ENCODE measurements at places on chromosomes 1 and 21.
A peak's percentile ranks its signal among the peaks of the same experiment; 100 is the strongest.

GRCh38 chr1:40684669-40685068 is 6.8 kb upstream of the NFYC start:
- DNase-seq = no peak

GRCh38 chr1:53626616-53627015 is 112.3 kb downstream of the GLIS1 start:
- no peak for DNase-seq

DNA sequence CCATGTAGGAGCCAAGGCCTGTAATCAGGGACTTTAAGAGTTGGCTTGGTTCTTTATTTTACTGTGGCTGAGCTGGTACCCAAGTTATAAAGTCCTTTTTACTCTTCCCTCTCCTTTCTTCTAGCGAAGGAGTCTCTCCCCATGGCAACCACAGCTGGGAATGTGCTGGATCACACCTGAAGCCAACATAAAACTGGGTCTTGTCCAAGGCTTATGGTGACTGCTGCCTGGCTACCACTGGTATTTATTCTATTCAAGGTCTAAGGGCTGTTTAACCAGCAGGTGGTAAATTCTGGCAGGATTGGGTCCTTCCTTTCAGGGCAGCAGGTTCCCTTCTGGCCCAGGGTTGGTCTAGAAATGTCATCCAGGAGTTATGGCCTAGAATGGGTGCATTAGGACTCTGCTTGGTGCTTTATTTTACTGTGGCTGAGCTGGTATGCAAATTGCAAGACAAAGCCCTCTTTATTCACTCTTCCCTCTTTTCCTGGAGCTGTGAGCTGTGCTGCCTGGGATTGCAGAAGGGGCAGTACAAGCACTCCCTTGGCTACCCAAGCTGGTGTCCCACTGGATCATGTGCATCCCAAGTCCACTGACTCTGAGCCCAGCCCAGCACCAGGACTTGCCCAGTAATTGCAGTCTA is 26.6 kb downstream of the SLC22A15 start:
- no peak for DNase-seq

GRCh38 chr1:85587841-85588240 is 7.3 kb downstream of the CCN1 start:
- DNase-seq = no peak

DNA sequence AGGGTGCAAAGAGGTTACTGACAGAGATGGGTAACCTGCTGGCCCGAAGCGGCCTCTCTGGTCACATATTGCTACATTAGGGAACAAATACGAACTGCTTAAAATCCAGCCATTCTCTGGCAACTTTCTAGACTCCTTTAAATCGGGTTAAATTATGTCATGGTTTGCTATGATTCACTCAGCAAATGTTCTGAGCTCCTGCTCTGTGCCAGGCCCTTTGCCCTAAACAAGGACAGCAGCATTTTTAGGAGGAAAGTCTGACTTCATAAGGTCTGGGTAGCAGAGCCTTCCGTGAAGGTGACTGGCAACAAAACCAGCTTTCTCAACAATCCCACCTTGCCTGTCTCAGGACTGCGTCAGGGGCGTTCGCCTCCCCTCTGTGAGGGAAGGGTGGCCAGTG is 15.4 kb downstream of the ZP4 start:
- DNase-seq = no peak

DNA sequence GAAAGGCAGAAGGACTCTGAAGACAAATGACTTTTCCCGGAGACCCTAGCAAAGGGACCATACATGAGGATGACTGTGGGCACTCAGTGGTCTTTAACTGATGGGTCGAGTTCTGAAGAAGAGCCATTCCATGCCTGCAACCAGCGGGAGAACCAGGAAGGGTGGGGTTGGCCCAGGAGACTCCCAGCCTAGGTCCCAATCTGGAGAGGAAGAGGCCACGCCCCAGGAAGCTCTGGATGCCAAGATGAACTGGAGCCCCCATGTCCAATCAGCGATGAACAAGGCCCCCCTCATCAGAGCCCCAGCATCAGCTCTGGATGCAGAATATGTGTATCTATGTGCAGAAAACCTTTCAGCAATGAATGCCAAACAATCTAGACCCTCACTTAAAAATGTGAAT is 3.6 kb downstream of the KRTAP10-10 start:
- no peak for DNase-seq

- DNase-seq = no peak
These were observed 130.1 kb downstream of the TGFB2 start for GRCh38 chr1:218475275-218475674.

- DNase-seq = no peak
These were observed 69.3 kb downstream of the FOXD2 start for GRCh38 chr1:47507144-47507543.

- no peak for DNase-seq
These were observed 850 bp downstream of the PANK4 start for GRCh38 chr1:2525572-2525919.

DNA sequence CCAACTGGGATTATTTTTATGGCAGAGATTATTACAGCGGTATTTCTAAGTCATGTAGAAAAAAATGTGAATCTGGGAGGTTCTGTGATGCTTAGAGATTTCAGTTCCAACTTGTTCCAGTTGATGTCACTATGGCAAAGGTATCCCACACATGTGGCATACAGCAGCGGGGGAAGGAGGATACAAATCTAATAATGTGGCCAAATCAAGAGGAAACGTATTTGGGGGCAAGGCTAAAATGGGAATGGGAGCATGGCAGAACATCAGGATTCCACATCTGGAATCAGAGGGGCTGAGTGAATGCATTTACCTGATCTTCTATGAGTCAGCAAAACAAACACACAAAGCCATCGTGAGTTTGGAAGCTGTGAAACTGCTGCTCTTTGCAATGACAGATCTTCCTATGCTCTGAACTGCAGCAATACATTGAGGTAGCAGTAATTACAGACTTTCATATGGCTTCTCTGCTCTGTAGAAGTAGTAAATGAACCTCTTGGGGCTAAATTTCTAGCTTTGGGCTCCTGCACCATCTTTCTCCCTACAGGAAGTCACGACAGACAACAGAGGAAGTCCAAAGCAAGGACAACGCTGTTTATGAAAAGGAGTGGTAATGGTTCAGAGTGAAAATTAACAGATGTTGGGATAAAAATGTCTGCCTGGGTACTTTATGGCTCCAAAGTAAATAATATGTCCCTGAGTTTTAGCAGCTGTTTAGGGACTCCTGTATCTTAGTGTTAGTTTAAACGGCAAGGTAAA is 55.5 kb downstream of the GABPA start:
- DNase-seq = peak; percentile 26

DNA sequence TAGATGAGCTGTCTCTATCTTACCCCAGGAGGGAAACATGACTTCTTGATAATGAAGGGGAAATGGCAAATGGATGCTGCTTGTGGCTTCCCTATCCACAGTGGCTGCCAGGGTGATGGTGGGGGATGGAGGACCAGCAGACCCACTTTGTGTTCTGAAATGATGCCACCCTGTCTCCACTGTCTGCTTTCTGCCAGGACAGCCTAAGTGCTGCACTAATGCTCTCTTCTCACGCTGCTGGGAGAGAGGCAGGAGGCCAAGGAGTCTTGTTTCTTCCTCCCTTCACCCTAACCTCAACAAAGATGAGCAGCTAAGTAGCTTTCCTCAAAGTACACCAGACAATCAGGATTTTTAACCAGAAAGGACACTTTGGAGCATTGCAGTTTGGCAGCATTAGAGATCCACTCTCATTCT is 36.6 kb downstream of the XCL1 start:
- DNase-seq = no peak

DNA sequence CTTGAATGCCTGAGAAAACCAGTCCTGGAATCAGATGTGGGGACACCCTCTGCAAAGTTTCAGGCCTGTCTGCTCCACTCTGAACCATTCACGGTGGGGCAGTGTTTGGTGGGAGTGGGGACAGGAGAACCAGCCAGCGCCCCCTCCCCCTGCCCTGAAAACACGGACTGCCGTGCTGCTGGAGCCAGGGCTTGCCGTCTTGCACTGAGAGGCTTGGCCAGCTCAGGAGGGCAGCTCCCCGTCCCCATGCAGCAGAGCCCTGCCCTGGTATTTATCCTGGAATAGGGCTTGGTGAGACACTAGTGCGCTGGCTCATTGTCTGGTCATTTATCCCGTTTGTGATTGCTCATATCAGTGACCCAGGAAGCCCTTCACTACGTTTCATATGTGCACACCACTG is 3.9 kb downstream of the S100B start:
- DNase-seq = no peak

GRCh38 chr1:2604844-2605508 is 18.4 kb downstream of the PRXL2B start:
- DNase-seq = no peak

- DNase-seq = no peak
These were observed 45.6 kb downstream of the CHAF1B start for GRCh38 chr21:36430841-36431240.

DNA sequence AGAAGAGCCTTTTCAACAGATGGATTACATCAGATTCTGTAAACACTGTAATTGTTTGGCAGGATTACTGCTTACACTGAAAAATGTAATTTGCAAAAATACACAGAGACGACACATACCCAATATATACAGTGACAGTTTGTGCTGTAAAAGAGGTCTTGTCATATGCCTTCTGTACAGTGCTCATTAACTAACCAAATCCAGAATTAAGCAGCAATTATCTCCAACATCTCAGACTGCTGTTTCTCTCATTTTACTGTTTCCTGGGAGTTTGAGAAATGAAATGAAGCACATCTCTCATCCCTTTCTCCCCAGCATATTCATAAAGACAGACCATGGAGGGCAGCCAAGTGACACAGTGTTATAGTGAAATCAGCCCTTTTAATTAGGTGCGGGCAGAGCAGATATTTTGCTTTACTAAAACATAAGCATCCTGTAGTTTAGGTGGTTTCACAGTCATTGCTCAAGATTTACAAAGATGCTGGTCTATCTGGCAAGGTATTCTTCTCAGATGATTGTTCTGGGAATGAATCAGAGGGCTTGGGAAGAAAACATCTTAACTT is 618.4 kb upstream of the USP24 start:
- peak; percentile 88 for DNase-seq

GRCh38 chr1:96416111-96416595 is 305.4 kb upstream of the PTBP2 start:
- DNase-seq = peak; percentile 20

GRCh38 chr1:168664069-168664834 is 64.8 kb downstream of the DPT start:
- DNase-seq = no peak

DNA sequence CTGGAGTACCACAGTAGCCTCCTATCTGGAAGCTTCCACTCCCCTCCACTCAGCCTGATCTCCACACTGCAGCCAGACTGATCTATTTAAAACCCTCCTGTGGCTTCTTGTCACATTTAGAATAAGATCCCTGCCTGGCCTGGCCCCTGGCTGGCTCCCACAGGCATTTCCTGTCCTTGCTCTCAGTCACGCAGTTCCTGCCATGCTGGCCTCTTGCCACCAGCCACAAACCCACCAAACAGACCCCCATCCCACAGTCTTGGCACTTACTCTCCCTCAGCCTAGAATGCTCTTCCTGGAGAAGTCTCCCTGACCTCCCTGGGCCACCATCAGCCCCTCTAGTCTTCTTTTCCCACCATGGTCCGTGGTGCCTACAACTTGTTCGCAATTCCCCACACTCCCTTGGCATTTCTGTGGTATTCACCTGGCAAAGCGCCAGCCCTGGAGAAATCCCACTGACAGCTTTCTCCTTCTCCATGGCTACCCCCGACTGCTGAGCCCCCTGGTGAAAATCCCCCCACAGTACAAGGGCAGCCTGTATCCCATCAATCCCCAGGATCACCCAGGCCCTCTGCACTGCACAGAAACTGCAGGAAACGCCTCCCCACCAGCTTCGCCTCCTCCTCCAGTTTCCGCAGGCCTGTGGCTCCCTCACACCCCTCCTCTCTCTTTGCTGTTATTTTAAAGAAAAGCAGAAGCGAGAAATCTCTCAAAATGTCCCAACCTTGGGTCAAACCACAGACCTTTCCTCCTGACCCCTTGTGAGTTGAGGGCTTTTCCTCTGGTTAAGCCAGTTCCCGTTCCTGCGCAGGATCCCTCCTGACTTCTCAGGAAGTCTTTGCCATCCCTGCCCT is 94.5 kb downstream of the SYT2 start:
- no peak for DNase-seq

DNA sequence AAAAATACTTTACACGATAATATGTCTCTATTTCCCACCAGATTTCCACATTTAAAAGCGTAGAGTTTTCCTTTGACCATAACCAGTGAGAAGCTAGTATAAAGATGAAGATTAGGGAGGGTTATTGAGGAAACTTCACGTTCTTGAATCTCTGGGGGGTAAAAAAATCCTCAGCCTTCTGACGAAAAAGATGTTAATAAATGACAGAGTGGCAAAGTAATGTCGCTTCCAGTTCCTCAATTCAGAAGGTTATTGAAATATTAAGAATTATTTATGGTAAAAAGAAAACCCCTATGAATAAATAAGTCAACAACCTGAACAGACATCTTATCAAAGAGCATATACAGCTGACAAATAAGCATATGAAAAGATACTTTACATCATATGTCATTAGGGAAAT is 241.0 kb downstream of the GPATCH2 start:
- no peak for DNase-seq

DNA sequence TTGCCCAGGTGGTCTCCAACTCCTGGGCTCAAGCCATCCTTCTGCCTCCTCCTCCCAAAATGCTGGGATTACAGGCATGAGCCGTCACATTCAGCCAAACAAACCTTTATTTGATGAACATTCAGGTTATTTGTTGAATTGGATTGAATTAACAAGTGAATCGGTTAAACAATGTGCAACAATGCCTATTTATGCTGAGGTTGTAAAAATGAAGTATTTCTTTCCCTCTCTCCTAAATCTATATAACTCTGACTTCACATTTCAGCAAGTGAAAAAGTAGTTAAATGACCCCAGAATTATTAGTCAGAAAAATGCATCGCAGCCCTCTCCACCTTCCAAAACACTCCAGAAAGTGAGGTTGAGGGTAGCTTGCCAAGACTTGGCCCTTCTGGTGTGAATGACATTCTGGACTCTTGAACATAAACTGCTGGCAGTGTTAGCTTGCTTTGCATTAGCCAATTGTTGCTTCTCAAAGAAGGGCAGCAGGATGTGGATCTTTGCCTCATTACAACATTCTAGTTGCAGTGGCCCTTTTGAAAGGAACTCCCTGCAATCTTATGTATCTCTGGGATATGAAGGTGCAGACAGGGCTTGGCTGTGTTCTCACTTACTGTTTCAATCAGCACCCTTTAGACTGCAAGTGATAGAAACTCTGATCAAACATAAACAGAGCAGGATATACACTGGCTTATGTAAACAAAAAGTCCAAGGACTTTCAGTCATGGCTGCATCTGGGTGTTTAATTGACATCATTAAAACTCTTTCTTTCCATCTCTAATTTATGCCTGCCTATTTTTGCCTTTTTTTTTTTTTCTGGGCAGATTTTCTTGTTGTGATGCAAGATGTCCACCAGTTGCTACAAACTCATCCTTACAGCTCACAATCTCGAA is 22.4 kb downstream of the EDN2 start:
- DNase-seq = peak; percentile 68

- DNase-seq = no peak
These were observed 1138.0 kb upstream of the TMPRSS15 start for GRCh38 chr21:19541602-19542001.

GRCh38 chr1:90730243-90731022 is 13.3 kb upstream of the BARHL2 start:
- no peak for DNase-seq

GRCh38 chr1:197799271-197799670 is 24.0 kb upstream of the DENND1B start:
- DNase-seq = no peak

- no peak for DNase-seq
These were observed 3.2 kb downstream of the SLAMF6 start for GRCh38 chr1:160519642-160520435.

- DNase-seq = no peak
These were observed 97.5 kb downstream of the DISC1 start for GRCh38 chr1:231724041-231724440.

- no peak for DNase-seq
These were observed 9.8 kb upstream of the RAB42 start for GRCh38 chr1:28582248-28582615.

- no peak for DNase-seq
These were observed 9.3 kb downstream of the GJB4 start for GRCh38 chr1:34768856-34769255.

All from right lung (tissue), 10 donors.